ENCODE measurements at places on chromosomes 2 and 18. TPM values are rescaled to one million over a fixed set of nuclear protein-coding genes. Genes with fewer than 3 reads are reported as not detected.
A peak's percentile ranks its signal among the peaks of the same experiment; 100 is the strongest.

GRCh38 chr2:53989210-53989862 is 18.5 kb upstream of the PSME4 start:
- no peak for DNase-seq

DNA sequence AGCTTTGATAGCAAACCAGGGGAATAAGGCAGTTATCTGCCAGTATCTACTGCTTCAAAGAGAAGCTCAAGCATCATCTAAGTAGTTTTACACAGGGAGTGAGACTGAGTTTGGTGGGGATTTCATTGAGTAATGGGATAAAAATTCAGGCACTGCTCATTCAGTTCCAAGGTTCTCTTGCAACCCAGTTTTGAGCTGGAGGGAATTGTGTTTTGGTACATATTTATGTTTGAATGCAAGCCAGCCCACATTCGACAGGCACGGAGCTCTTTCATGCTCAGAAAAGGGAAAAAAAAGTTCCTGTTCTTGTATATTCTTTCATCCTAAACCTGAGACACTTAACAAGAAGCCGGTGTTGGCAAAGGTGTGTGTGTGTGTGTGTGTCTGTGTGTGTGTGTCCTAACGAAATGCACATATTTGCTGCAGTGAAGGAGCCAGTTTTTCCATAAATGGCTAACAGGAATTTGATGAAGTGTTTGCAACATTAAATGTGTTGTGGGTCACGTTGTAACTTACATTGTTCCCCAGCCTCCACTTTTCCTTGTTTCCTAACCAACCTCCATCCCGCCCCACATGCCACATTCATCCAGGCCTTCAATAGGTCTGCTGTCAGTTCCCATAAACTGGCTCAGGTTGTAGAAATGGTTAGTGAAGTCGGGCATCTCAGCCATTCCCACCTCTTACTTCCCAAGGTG is 311.1 kb downstream of the TXNL1 start:
- no peak for DNase-seq

DNA sequence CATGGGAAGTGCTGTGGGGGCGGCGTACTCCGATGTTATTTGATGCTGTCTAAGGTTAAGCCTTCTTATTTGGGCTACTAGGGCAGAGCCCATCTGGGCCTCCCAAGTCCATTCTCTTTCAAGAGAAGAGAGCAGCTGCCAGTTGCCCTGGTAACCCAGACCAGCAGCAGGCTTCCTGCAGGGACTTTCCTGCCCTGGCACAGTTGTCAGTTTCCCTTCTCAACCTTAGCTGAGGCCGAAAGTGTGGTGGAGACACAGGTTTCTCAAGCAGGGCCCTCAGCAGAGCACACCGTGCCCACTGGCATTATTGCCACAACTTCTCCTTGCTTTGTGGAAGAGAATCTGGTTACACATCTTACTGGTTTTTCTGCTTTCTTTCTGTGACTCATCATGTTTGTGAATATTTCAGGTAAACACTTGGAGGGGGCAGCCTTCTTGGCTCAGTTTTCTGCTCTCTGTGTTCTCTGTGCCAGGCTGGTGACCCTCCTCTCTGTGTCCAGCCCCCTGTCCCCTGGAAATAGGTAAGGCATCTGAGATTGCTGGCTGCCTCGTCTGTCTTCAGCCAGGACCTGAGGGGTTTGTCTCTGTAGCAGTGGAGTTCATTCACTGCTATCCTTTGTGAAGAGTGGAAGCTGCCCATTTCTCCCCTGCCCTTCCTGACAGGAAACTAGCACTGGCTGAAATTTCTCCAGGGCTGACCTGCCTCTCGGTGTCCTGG is 111.0 kb downstream of the B3GNT2 start:
- no peak for DNase-seq

GRCh38 chr18:2968606-2969005 is 44.3 kb downstream of the LPIN2 start:
- no peak for DNase-seq

GRCh38 chr2:186129767-186130581 is 356.1 kb upstream of the ZC3H15 start:
- no peak for DNase-seq

GRCh38 chr2:56448403-56449001 is 264.7 kb downstream of the CCDC85A start:
- no peak for DNase-seq

GRCh38 chr18:74397572-74397971 is 59.5 kb downstream of the DIPK1C start:
- DNase-seq: no peak

DNA sequence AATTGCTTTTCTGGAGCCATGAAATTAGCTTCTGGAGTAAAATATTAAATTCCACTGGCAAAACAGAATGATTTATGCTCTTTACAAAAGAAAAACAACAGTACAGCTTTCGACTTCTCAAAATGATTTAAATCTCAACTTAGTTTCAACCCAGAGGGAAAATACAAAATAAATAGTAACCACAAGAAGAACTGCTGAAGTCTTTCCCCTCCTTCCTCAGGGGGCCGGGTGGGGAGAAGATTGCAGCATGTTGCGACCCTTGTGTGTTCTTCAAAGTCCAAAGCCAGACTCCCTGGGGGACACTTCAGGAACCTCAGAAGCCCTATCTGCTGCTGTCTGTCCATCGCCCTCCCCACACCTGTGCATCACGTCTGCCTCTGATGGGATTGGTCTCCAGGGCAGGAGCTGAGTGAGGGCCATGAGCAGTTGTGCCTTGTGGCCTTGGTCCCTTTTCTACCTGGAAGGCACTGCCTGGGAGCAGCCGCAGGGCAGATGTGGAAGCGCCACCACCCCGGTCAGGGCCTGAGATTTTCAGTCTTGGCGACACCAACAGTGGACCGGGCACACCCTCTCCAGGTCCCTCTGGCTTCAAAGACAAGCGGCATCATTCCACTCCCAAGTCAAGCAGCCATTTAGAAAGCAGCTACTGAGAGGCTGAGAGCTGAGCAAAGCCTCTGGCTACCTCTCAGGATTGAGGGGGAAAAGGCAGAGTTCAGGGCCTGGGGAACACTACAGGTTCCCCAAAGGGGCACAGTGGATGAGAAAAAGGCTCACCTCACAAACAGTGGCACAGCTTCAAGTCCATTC is 210.1 kb upstream of the RAB6C start:
- DNase-seq: no peak

GRCh38 chr2:42792087-42792582 is 248 bp downstream of the HAAO start:
- no peak for DNase-seq

DNA sequence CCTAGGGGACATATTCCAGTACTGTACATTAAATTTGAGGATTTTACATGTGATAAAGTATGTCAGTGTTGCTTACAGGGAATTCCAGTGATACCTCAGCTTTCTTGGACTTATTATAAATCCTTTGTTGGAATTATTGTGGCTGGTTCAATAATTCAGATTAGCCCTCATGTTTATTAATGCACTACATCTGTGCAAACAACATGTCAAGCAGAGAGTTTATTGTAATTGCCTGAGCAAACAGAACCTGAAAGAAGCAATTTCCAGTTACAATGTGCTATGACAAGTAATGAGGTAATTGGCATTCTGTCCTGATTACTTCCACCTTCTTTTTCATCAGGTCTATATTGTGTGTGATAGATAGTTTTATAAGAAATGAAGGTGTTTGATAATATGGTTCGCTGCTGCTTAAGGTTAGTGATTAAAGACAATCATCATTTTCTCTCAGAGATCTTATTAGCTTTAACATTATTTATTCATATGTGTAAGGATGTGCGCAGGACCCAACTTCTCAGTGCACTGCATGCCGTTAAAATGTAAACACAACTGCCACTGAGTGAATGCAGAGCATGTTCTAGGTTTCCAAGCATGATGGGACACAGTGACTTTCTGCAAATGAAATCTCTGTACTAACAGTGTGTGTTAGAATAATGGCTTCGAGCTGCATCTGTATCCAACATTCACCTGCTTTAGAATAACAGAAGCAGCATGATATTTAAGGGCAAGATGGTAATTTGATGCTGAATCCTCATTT is 973.7 kb upstream of the POU3F3 start:
- no peak for DNase-seq

DNA sequence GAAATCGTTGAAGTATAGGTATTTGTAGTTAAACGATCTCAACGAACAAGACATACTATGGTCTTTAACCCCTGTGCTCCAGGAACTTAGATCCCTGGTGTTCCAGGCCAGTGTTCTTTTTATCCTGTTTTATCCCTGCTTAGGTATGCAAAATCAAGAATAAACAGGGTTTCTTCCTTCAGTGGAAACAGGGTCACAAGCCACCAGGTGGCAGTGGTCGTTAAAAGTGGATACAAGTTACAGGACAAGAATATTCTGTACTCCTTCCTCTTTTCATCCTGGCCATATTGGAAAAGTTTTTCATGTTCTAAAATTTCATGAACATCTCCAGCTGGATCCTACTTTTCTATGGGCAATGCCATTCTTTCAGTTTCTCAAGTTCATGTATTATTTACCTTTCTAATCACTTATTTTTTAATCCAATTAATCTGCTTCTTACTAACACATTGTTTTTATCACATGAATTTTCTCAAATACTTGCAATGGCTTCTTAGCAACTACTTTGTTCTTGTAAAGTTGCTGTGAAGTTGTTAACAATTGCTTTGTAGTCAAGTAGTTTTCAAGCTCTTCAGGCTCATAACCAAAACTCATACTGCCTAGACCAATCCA is 16.4 kb upstream of the HNMT start:
- peak; percentile 82 for DNase-seq

DNA sequence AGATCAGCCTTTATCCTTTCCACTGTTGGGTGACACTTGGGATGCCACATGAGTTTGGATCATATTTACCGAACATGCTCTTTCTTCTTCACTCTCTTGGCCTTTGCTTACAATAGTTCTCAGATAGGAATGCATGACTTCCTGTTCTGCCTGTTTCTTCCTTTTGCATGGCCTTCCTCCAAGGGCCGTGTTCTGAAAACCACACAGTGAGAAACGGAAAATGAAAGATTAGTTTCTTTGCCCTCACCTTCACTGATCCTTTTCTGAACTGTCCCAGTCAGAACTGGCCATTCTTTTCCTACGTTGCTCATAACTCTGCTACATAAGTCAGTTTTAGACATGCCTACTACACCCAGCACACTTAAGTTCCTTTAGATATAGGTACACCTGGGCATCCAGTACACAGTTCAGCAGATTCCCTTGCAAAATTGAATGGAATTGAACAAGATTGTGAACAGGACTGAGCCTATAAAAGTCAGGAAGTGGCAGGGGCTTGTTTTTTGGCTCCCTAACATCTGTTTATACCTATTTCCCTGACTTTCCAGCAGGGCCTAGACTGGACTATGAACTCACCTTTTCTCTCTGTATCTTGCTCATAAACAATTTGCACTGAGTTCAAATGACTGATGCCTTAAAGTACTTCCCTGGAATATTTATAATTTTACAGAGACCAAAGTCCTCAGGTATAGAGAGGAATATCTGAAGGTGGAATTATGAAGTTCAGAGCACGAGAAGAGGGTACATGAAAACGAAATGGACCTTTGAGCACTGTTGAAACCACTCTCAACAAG is 186.4 kb upstream of the ST6GAL2 start:
- DNase-seq: no peak

- no peak for DNase-seq
Measured at GRCh38 chr2:110837446-110838409, 105.4 kb downstream of the ACOXL start.

- no peak for DNase-seq
Measured at GRCh38 chr18:12366379-12366778, 10.6 kb downstream of the AFG3L2 start.

DNA sequence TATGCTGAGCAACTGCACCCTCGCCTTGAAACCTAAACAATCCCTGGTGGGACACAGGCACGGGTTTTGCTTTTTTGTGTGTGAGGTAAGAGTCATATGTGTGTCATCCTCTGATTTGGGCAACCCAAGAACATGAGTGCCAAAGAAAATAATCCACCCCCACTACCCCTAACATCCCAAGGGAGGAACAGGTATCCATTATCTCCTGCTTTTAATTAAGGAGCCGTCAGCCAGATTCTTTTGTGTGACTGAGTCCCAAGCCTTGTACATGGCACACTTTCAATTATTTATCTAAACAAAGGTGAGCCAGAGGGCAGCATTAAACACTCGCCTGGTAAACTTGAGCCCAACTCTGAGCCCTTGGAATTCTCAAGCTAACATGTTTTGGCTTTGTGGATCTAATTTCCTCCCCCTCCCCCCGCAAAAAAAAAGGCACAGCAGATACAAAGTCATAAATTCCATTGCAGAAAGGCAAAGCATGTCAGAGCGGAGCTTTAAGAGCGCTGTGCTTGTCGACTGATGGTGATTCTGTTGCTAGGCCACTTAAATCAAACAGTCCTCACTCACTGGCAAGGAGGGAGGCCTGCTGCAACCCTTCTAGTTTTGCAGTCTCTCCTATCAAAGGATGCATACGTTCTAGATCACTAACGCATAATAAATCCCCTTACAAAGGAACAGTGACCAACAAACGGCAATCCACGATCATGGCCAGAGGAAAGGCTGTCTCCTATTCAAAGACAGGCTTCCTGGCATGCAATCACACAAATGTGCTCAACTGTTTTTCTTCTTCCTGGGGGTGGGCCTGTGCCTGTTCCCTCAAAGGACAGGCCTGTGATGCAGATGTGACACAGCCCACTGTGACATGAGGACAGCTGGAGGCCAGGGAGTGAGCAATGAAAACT is 143.5 kb upstream of the LMAN1 start:
- peak; percentile 25 for DNase-seq

- peak; percentile 84 for DNase-seq
Measured at GRCh38 chr2:25215948-25216679, 47.7 kb upstream of the POMC start.

- DNase-seq: no peak
Measured at GRCh38 chr2:177984749-177985148, 87.8 kb downstream of the PDE11A start.

DNA sequence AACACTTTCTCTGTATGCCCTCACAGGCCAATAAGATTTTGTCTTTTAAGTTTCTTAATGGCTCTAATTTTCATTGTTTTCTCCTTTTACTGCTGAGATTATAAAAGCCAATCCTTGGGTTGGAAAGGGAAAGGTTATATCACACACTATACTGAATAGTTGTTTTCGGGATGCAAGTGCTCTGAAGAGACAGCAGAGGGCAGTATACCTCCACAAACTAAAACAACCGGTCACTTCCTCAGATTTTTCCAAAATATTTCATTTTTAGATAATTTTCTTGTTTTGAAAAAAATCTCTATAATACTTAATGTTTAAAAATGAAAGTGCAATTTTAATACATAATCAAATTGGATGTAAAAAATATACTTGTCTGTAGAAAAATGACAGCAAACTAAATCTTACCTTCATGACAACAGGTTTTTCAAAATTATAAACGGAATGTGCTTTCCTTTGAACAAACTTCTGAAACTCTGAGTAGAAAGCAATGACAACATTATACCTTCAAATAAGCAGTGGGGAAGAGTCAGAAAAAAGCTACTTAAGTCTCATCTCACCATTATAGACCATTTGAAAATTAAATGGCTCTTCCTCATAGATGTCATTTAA is 82.7 kb downstream of the ORC4 start:
- DNase-seq: no peak

The FBXO48 gene
- 1.4 TPM for total RNA-seq

The IL1B gene
- 2.2 TPM for total RNA-seq

The PSD4 gene
- 4.1 TPM for total RNA-seq

The GDF7 gene
- total RNA-seq: 4.8 TPM

The ST6GAL2 gene
- 1.7 TPM for total RNA-seq

The SCYGR4 gene
- not detected for total RNA-seq

The SRD5A2 gene
- total RNA-seq: not detected

The ZNF521 gene
- total RNA-seq: 29.4 TPM

The MZT2A gene
- total RNA-seq: 110 TPM

The LAMA1 gene
- total RNA-seq: 0.27 TPM

All from left cardiac atrium (tissue), 4 donors.